ENCODE measurements at places on chromosomes 5 and 9.

- DNase-seq = no peak
Observed at GRCh38 chr5:14250084-14250695, 107.0 kb downstream of the TRIO start.

DNA sequence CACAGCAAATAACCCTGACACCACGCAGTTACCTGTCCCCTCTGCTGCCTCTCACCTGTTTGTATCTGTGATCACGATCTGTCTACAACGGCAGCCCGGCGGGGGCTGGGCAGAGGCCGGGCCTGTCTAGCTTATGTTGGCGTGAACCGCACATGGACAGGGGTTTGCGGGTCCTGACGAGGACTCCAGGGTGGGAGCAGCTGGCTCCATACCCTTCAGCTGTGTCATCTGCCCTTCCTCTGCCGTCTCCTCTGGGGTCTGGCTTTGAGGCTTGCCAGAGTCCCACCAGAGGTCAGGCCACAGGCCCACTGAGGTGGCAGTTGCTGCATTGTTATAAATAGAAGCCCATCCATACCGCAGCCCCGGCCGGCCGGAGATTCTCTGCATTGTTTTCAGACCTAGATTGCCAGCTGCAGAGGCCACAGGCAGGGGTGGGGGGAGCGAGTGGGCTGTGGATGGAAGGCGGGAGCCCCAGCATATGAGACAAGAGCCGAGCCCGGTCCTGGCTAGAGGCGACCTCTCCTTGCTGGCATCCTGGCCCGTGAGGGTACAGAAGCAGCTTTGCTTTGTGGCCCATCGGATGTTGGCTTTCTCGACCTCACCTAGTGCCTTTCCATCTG is 37.8 kb downstream of the FAM78A start:
- no peak for DNase-seq

DNA sequence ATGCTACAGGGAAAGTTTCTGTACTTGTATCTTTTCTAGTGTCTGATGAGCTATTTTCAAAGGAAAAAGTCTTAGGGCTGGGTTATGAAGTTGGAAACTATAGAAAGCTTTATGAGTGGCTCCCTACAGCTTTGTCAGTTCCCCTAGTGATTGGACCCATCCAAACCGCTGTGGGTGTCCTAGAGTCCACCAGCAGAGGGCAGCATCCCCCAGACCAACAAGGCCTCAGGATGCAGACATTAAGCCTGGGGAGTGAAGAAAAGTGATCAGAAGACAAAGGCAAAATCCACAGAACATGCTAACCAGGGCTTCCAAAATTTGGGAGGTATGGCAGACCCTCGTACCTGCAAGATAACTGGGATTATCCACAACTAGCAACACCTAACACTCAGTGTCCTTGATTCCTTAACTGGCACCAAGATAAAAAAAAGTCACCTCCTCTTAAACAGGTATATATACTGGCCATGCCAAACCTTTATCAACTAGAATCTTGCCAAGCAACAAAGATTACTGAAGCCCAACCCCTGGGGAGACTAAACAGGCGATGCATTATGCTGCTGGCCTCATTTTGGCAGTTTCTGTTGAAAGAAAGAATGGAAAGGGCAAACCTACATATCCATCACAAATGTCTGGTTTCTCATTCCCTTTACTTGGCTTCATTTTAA is 110.4 kb upstream of the NR5A1 start:
- peak; percentile 92 for DNase-seq

- DNase-seq = no peak
Observed at GRCh38 chr9:136394312-136395019, 5.5 kb downstream of the SNAPC4 start.

GRCh38 chr5:65620021-65620420 is 4.1 kb downstream of the TRIM23 start:
- DNase-seq = no peak

DNA sequence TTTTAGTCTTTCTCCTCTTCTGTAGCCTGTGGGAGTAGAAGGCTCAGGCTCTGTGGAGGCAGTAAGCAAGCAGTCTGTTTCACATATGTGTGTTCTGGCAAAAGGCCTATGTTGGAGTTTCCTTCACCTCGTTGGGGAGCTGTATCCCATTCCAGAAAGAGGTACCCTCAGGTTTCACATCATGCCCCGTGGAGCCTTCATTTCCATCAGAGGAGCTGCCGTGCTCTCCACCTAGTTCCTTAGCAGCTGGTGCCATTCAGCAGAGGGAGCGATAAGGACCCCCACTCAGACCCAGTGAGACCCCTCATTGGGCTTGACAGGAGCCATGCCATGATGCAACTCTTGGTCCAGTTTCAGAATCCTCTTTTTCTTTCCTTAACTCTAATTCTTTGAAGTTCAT is 50.6 kb upstream of the ANGPTL2 start:
- no peak for DNase-seq

GRCh38 chr5:114099161-114099560 is 262.7 kb upstream of the KCNN2 start:
- no peak for DNase-seq

GRCh38 chr5:134543820-134544614 is 18.5 kb downstream of the JADE2 start:
- DNase-seq = no peak

- no peak for DNase-seq
Observed at GRCh38 chr5:18932081-18932480, 1055.9 kb downstream of the CDH18 start.

- DNase-seq = no peak
Observed at GRCh38 chr9:113701774-113702755, 174.0 kb upstream of the ZNF618 start.

DNA sequence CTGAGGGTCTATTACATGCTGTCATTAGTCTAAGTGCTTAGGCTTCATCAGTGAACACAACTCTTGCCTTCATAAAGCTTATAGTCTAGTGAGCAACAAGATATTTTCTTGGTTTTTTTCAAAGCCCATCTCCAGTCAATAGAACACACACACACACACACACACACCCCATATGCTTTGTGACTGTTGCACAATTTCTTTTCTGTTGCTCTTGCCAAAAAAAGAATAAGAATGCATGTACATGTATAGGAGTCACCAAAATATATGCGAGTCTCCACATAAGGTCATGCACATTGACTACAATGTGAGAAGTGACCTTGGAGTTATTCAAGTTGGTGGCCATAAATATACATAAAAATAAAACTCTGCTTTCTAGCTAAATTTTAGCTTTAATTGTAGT is 351.5 kb upstream of the TLE4 start:
- no peak for DNase-seq

- DNase-seq = no peak
Observed at GRCh38 chr9:132750668-132751067, 80.4 kb downstream of the GTF3C4 start.

DNA sequence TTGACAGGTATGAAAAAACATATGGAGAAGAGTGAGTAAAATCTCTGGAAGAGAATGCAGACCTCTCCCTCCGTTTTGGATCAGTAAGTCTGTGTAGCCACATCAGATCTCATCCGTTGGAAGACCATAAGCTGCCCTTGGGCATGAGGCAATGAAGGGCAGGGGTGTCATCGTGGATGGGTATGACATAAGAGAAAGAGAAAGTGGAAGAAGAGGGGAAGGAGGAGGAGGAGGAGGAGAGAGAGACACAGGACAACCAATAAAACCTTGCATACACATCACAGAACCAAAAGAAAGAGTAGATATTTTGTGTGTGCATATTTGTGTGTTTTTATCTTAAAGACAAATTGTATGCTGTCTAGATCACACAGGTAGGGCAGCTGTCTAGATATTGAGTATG is 50.7 kb downstream of the PRRC1 start:
- no peak for DNase-seq

DNA sequence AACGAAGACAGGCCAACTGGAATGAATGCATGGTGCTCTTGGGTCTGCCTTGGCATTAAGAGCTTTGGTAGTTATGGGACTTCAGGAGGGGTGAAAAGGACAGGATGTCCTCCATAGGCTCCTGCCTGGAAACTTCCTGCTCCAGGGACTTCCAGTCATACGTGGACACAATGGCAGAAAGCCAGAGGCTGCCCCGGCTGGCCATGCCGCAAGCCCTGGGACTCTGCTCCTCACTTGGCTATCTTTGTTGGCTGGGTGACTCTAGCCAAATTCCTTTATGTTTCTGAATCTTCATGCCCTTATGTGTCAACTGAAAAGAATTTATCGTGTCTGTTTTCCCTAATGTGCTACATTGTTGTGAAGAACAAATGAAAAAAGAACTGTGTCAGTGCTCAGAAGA is 136.9 kb downstream of the SIL1 start:
- no peak for DNase-seq

- DNase-seq = no peak
Observed at GRCh38 chr9:129407905-129408452, 212.9 kb downstream of the C9orf50 start.

DNA sequence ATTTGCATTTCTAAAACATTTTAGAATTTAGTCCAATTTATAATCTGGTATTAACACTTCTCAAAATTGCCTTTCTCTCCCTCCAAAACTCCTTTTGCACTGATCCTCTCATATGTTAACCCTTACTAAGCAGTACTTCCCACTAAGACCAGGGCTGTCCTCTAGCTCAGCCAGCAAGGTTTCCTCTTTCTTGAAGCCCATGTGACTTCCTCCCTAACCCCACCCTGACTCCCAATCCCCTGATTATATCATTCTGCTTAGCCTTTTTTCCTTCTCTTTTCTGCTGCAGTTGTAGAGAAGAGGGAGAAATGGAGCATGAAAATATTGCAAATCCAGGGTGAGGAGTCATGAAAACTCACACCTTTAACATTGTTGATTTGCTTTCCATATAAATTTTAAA is 241.7 kb downstream of the MCTP1 start:
- DNase-seq = no peak

DNA sequence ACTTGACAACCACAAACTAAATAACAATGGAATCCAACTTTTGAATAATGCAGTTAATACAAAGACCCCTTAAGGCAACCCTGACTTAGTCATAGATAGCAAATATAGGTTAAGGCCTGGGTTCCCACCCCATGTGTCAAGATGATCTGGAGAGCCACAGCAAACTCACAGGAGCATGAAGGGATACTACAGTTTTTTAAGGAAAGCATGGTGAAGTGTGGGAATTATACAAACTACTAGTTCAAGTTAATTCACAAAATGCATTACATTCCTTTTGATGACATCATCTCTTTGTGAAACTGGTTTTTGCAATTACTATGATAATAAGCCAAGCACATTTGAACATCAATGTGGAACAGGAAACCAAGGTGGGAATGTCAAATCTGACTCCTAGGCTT is 50.6 kb downstream of the LHFPL2 start:
- no peak for DNase-seq

GRCh38 chr9:124813041-124813440 is 36.1 kb downstream of the OLFML2A start:
- DNase-seq = no peak
